ENCODE measurements at places on chromosomes 1 and 21.

DNA sequence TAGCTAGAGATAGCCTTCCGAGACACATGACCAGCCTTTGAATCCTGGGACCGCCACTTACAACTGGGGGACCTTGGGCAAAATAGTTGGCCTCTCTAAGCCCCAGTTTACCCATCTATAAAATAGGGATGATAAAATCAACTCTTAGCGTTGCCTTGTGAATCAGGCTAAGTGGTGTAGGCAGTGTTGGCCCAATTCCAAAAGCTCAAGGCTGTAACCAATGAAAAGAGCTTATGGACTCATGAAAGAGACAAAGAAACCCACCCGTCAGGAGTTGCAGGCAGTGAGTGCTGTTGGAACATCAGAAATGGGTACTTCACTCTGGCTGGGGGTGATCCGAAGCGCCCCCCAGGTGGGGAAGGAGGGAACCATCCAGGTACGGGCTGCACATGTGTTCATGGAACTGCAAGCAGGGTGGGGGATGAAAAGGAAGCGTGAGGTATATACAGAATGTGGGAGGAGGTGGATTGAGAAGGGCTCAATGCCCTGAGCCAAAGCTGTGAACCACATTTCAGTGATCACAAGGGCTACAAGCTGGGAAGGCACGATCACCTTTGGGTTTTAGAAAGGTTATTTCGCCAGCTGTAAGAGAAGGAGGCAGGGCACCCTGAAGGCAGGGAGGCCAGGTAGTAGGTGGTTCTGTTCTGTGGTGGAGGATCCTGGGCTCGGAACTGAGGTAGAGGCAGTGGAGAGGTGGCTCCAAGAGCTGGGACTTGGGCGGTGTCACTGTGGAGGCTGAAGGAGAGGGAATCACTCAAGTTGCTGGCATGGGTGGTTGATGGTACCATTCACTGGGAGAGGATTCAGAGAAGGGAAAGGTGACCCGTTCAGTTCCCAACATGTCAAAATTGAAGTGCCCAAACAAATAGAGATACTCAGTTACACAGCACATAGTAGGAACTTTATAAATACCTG is 11.4 kb upstream of the KIAA1614 start:
- no peak for DNase-seq

DNA sequence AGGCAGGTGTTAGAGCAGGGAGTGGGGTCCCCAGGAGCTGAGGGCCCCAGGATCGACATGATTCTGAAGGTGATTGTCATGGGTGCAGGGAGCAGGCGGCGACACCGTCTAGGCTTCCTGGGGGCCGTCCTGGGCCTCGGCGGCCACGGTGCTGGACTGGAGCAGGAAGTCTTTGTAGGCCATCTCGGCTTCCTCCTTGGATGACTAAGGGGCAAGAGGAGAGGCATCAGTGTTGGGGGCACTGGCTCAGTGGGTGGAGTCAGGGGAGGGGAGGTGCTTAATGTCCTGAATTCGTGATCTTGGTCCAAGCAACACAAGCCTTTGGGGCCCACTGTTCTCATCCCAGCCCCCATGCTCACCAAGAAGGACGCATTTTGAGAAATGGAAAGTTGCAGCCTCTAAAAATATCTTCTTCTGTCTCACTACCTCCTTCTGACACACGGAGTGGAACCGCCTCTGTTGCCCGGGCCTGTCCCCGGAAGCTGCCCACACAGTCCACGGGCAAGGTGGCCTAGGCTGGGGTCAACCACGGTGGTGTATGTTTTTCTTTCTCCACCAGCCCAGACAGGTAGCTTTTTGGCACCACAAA is 8.6 kb upstream of the FCMR start:
- no peak for DNase-seq

GRCh38 chr1:9815150-9815549 is 8.6 kb downstream of the CLSTN1 start:
- no peak for DNase-seq

- DNase-seq: no peak
These were observed 384.3 kb downstream of the LRRIQ3 start for GRCh38 chr1:73813716-73814115.

DNA sequence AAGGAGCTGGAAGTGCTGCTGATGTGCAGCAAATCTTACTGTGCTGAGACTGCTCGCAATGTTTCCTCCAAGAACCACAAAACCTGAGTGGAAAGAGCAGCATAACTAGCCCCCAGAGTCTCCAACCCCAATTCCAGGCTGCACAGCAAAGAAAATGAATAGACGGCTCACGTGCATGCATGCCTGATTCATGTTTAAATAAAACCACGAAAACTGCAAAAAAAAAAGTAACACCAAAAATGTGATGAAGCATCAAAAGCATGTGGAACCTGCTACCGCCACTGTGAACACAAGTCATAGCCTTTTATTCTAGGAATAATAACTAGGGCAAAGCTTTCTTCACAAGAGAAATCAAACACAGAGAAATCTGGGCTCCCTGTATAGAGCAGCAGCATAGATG is 9.6 kb upstream of the TRNP1 start:
- DNase-seq: no peak

- no peak for DNase-seq
These were observed 44.8 kb downstream of the RIMS3 start for GRCh38 chr1:40620586-40621210.

GRCh38 chr1:64545118-64545843 is 75.4 kb downstream of the CACHD1 start:
- no peak for DNase-seq

GRCh38 chr1:200493344-200493743 is 83.5 kb upstream of the ZNF281 start:
- no peak for DNase-seq

Measured in T-helper 9 cell (primary cell).